ENCODE measurements at places on chromosomes 13 and 19. TPM values are rescaled to one million over a fixed set of nuclear protein-coding genes. Genes with fewer than 3 reads are reported as not detected.

GRCh38 chr13:44272692-44273091 is 100.9 kb upstream of the SERP2 start:
- DNase-seq, result no peak
- H3K4me3 ChIP-seq, result no peak overlapping the region
- H3K4me1 ChIP-seq, result peaks cover 44% of the 10 kb centered on the region
- H3K27me3 ChIP-seq, result no peaks in the 10 kb centered on the region
- no peaks in the 10 kb centered on the region for H3K36me3 ChIP-seq

DNA sequence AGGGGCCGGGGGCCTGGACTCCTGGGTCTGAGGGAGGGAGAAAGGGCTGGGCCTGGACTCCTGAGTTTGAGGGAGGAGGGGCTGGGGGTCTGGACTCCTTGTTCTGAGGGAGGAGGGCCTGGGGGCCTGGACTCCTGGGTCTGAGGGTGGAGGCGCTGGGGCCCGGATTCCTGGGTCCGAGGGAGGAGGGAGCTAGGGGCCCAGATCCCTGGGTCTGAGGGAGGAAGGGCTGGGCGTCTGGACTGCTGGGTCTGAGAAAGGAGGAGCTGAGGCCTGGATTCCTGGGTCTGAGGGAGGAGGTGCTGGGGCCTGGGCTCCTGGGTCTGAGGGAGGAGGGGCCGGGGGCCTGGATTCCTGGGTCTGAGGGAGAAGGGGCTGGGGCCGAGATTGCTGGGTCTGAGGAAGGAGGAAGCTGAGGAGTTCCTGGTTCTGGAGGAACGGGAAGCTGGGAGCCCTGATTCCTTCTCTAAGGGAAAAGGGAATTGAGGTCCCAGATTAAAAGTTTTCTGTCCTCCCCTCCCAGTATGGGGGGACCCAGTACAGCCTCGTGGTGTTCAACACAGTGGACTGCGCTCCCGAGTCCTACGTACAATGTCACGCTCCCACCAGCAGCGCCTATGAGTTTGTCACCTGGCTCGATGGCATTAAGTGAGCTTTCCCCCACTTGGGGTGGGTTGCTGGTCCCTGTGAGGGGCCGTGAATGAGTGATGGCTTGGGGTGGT is 721 bp downstream of the MED25 start:
- peak overlapping the region; percentile 97 for H3K27ac ChIP-seq
- DNase-seq, result no peak
- peak overlapping the region; percentile 83 for H3K4me3 ChIP-seq

DNA sequence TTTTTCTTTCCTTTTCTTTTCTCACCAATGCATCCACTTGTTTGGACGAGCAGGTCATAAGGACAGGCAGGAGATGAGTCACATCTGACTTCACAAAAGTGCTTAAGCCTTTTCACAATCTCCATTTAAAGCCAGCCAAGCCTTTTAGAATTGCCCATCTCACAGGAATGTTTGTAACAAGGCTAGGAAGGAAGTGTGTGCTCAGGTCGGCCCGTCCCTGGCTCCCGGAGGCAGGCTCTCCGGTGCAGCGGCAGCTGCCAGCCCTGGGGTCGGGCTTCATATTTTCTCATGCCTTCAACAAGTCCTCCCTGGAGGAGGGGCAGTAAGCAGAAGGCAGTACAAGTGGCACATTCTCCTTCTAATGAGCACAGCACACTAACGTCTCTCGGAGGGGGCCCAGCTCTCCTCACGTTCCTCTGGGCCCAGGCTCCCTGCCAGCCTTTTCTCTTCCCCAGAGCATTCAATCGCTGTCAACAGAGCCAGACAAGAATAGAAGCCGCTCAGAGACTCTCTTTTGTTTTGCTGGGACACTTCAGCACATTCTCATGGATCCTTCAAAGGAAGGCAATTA is 180.5 kb downstream of the COL4A1 start:
- peak overlapping the region; percentile 90 for H3K27ac ChIP-seq
- H3K27me3 ChIP-seq, result no peaks in the 10 kb centered on the region
- DNase-seq, result peak; percentile 47
- H3K4me3 ChIP-seq, result peak overlapping the region; percentile 39
- no peaks in the 10 kb centered on the region for H3K36me3 ChIP-seq
- peaks cover 33% of the 10 kb centered on the region for H3K4me1 ChIP-seq

- no peak overlapping the region for H3K27ac ChIP-seq
- H3K4me1 ChIP-seq, result no peaks in the 10 kb centered on the region
- H3K27me3 ChIP-seq, result no peaks in the 10 kb centered on the region
- H3K36me3 ChIP-seq, result no peaks in the 10 kb centered on the region
- no peak for DNase-seq
- no peak overlapping the region for H3K4me3 ChIP-seq
Observed at GRCh38 chr13:106118050-106118449, 417.4 kb downstream of the EFNB2 start.

DNA sequence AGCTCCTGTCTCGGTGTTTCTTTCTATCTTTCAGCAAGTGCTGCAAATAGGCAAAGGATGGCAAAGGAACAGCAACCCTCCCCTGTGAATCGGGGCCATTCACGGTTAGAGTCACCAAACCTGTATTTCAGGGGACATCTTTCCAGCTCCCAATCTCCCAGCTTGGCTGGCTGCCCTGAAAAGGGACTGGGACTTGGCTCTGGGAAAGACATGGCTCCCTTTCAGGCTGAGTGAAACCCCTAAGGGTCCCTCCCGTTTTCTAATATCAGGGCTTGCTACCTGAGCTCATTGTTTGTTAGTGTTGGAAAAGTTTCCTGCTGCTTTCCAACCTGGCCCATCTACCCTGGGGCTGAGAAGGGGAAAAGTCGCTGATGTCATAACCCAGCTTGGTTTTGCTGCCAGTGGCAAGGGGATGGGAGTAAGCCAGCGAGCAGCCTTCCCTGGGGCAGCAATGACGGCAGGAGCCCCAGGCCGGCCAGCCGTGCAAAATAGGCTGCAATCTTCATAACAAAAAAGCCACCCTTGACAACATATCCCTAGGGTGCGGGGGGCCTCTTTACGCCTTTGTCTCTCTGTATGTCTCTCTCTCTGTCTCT is 29.9 kb downstream of the SERP2 start:
- no peak overlapping the region for H3K27ac ChIP-seq
- no peaks in the 10 kb centered on the region for H3K27me3 ChIP-seq
- H3K4me3 ChIP-seq, result no peak overlapping the region
- no peaks in the 10 kb centered on the region for H3K36me3 ChIP-seq

GRCh38 chr19:55241935-55242464 is 13.4 kb upstream of the TMEM86B start:
- peaks cover 97% of the 10 kb centered on the region for H3K36me3 ChIP-seq
- no peaks in the 10 kb centered on the region for H3K27me3 ChIP-seq
- no peak overlapping the region for H3K4me3 ChIP-seq
- H3K4me1 ChIP-seq, result no peaks in the 10 kb centered on the region

DNA sequence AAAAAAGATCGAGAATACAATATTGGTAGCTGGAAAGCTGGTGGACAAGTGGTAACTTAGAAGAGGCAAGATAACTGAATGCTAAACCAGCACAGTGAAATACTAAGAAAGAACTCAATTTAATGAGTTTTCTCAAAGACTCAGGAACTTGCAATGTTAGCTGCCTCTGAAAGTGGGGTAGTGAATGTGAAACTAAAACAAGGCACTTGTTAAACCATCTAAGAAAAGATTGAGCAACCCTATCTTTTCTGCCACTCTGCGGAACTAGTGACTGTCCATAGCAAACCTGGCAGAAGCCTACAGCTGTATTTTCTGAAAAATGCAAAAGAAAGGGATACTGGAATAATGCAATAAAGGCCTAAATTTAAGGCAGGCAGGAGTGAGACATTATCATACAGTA is 1574.4 kb upstream of the PRR20A start:
- H3K27ac ChIP-seq, result no peak overlapping the region
- H3K4me1 ChIP-seq, result no peaks in the 10 kb centered on the region
- H3K27me3 ChIP-seq, result no peaks in the 10 kb centered on the region

GRCh38 chr19:49684983-49685553 is 4.3 kb upstream of the ADM5 start:
- peaks cover 15% of the 10 kb centered on the region for H3K4me1 ChIP-seq
- peaks cover 3% of the 10 kb centered on the region for H3K27me3 ChIP-seq
- no peaks in the 10 kb centered on the region for H3K36me3 ChIP-seq
- no peak for DNase-seq
- H3K4me3 ChIP-seq, result no peak overlapping the region
- no peak overlapping the region for H3K27ac ChIP-seq

DNA sequence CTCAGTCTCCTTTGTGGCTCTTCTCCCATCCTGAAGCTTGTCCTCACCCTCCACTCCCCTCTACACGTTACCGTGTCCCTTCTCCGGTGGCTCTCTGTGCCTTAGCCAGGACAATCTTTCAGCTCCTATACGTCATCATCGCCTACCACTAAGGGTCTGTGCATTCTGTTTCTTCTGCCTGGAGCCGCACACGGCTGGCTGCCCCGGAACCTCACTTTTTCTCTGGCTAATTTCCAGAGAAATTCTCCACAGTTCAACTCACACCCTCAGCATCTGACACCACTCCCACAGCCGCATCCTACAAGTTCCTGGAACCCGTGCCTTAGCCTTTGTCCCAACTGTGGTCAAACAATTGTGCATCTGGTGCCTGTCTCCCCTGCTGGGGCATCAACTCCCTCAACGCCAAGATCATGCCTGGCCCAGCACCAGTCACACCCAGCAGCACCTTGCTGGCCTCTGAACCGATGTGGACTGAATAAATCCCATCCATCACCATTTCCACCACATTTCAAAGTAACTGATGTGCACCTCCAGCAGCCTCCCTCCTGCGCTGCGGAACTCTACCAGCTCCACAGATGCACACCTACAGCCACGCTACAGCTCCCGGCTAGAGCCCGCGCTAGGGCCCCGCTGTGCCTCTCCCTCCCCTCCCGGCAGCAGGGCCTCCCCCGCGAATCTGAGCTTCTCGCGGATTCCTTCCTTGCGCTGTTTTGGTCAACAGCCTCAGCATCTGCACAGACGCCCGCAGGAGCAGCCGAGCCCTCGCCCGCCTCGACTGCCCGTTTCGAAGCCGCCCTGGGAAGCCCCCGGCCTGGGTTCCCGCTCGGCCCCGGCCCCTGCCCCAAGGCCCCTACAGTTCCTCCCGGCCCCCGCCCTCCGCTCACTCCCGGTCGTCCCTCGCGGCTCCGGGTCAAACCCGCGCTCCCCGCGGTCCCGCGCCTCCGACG is 689 bp downstream of the DCUN1D2 start:
- DNase-seq, result no peak
- H3K4me1 ChIP-seq, result peaks cover 66% of the 10 kb centered on the region
- H3K27ac ChIP-seq, result peak overlapping the region; percentile 94
- no peaks in the 10 kb centered on the region for H3K36me3 ChIP-seq
- no peaks in the 10 kb centered on the region for H3K27me3 ChIP-seq

VMAC gene
- 3.0 TPM for total RNA-seq

GRIK5 gene
- total RNA-seq, result 0.62 TPM

GJB6 gene
- total RNA-seq, result not detected

CPB2 gene
- not detected for total RNA-seq
